ENCODE measurements at places on chromosomes 3 and 15. TPM values are rescaled to one million over a fixed set of nuclear protein-coding genes. Genes with fewer than 3 reads are reported as not detected.
A peak's percentile ranks its signal among the peaks of the same experiment; 100 is the strongest.

DNA sequence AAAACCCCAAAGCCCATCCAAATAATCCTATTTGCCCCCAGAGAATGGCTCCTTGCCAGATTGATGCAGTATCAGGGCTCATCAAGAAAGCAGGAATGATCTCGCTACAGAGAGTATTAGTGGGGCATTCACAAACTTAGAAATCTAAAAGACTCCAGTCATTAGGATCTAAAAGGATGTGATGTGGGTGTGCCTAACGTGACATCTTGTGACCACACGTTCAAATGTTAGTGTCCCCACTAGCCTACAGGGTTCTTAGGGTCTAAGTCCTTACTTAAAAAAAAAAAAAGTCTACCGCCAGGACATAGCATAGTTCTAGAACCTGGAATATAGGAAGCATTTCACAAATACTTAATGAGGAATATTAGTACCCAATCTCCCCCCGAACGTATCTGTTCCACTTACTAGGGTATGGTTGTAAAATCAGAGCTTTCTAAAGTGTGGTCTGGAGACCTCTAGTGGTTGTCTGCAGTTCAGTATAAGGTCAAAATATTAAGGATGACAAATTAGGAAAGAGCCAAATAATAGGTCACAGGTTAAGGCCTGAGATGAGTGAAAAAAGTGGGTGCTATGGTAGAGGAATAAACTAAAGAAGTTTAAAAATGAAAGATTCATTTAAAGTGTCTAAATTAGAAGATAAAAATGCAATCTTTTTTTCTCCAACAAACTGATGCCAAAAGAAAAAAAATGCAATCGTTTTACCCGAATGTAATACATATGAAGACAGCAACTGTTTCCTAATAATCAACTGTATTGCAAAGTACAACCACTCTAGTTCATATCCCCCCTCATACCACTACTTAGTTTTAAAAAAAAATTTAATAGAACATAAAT, 4.2 kb upstream of the CHRM5 start:
- H3K4me1 ChIP-seq = no peaks in the 10 kb centered on the region
- H3K36me3 ChIP-seq = no peaks in the 10 kb centered on the region
- H3K27ac ChIP-seq = no peak overlapping the region
- DNase-seq = no peak
- H3K27me3 ChIP-seq = peaks cover 8% of the 10 kb centered on the region

DNA sequence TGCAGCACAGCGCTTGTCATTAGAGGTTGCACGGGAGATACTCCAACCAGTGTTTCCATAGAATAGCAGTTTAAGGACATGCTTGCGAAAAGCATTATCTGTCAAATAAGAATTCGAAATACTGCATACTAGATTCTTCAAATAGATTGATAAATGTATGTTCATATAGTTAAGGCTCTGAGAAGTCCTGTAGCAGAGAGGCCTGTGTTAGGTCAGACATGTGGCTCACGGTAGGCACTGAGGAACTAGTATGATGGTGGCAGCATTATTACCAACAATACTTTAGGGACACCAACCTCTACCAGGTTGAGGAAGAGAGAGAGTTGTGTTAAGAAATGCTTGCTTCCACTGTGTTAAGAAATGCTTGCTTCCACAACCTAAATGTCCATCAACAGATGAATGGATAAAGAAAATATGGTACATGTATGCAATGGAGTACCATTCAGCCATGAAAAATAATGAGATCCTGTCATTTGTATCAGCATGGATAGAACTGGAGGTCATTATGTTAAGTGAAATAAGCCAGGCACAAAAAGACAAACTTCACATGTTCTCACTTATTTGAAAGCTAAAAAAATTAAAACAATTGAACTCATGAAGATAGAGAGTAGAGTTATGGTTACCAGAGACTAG, 14.9 kb downstream of the MTMR14 start:
- H3K4me3 ChIP-seq = no peak overlapping the region
- H3K4me1 ChIP-seq = peaks cover 1% of the 10 kb centered on the region
- no peak overlapping the region for H3K27ac ChIP-seq
- peaks cover 60% of the 10 kb centered on the region for H3K36me3 ChIP-seq
- no peaks in the 10 kb centered on the region for H3K27me3 ChIP-seq

- H3K36me3 ChIP-seq = peaks cover 1% of the 10 kb centered on the region
- no peak overlapping the region for H3K27ac ChIP-seq
- H3K4me3 ChIP-seq = no peak overlapping the region
- H3K4me1 ChIP-seq = peaks cover 33% of the 10 kb centered on the region
- DNase-seq = no peak
Observed at GRCh38 chr3:30474371-30474770, 132.0 kb upstream of the TGFBR2 start.

- H3K27me3 ChIP-seq = no peaks in the 10 kb centered on the region
- H3K36me3 ChIP-seq = peaks cover 8% of the 10 kb centered on the region
- H3K4me3 ChIP-seq = no peak overlapping the region
Observed at GRCh38 chr3:44954304-44954703, 21.7 kb downstream of the ZDHHC3 start.

DNA sequence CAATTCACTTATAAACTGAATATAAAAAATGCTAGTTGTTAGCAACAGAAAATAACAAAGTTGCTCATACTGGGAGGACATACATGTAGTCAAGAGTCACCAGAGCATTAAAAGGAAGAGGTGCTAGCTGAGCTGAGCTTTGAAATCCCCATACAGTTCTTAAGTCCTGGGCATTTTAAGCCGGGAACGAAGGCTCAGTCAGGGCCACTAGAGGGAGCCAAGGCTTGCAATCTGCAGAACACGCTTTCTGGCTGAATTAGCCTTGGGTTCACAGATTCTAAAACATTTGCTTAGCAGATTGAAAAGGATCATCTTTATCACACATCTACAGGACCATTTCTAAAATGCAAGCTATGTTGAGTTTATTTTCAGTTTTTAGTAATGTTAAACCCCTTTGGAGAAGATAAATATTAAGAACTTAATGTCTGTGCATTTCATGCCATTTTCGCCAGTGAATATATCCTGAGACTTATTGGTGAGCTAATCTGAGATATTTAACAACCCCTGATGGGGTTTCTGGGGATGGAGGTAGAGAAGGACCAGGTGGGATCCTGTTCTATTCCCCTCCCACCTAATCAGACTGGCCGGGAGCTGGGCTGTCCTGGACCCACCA, 26.3 kb upstream of the MNS1 start:
- H3K4me1 ChIP-seq = peaks cover 4% of the 10 kb centered on the region
- peaks cover 11% of the 10 kb centered on the region for H3K27me3 ChIP-seq
- DNase-seq = peak; percentile 87
- H3K4me3 ChIP-seq = no peak overlapping the region
- no peak overlapping the region for H3K27ac ChIP-seq
- H3K36me3 ChIP-seq = no peaks in the 10 kb centered on the region

- peak overlapping the region; percentile 94 for H3K4me3 ChIP-seq
- H3K27ac ChIP-seq = peak overlapping the region; percentile 80
- peaks cover 6% of the 10 kb centered on the region for H3K27me3 ChIP-seq
- peak; percentile 64 for DNase-seq
- H3K36me3 ChIP-seq = peaks cover 16% of the 10 kb centered on the region
Observed at GRCh38 chr3:66497288-66497984, 3.4 kb downstream of the LRIG1 start.

DNA sequence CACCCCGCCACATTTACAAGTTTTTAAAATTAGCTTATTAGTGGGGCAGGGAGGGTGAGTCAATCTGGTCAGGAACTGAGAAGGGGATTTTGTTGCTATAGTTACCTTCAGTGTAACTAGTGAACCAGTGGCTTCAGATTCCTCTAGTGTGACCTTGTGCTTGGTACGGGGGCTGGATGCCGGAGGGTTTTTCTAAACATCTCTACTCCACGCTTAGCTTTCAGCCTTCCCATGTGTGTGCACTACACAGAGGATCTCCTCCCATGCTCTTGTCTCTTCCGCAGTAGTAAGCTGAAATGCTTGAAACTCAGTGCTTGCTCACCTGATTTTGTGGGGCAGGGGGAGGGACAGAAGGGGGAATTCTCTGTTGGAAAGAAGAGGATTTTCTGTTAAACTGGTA, 67.9 kb upstream of the AKAP13 start:
- peaks cover 54% of the 10 kb centered on the region for H3K4me1 ChIP-seq
- no peaks in the 10 kb centered on the region for H3K27me3 ChIP-seq
- H3K36me3 ChIP-seq = peaks cover 2% of the 10 kb centered on the region

DNA sequence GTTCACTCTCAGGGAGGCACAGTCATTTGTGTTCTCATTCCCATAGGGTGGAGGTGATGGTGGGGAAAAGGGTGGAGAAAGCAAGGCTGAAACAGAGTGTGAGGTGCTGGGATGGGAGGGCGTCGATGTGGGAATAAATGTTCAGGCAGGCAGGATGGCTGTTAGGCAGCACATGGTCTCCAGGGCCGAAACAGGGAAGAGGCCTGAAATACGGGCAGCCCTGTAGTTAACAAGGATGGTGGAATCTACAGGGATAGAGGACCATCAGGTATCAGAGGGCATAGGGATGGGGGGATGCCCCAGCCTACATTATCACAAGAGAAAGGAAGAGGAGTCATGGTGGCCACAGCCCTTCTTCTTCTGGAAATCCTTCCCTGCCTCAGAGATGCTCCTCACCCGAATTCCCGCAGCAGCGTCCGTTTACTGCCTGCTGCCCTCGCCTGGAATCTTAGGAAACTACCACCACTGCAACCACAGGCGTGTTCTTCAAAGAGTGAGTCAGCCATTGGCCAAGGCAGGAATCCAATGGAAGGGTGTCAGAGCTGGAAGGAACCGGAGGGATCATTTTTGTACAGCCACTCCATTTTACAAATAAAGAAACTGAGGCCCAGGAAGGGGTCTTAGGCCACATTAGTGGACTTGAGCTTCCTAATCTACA, 49.7 kb upstream of the POMGNT2 start:
- DNase-seq = no peak
- H3K4me1 ChIP-seq = peaks cover 2% of the 10 kb centered on the region
- H3K27ac ChIP-seq = no peak overlapping the region
- H3K36me3 ChIP-seq = no peaks in the 10 kb centered on the region
- no peak overlapping the region for H3K4me3 ChIP-seq

DNA sequence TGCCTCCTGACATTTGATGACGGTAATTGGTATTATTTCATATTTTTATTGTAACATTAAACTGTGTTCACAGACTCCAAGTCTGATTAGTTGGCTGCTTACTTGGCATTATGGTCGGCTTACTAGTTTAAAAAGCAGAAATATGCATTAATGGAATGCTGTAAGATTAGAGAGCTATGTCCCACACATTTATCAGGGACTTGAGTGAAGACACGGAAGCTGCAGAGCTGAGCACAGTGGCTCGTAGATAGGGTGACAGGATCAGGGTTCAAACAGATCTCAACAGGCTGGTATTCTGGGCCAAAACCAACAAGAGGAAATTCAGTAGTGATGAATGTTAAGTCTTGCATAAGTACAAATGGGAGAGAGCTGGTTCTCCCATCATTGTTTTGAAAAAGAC, 113.8 kb downstream of the ADAMTSL3 start:
- H3K36me3 ChIP-seq = no peaks in the 10 kb centered on the region
- H3K27ac ChIP-seq = no peak overlapping the region
- H3K27me3 ChIP-seq = no peaks in the 10 kb centered on the region
- H3K4me1 ChIP-seq = no peaks in the 10 kb centered on the region
- DNase-seq = no peak

- peak overlapping the region; percentile 81 for H3K4me3 ChIP-seq
- peak; percentile 82 for DNase-seq
- H3K27me3 ChIP-seq = no peaks in the 10 kb centered on the region
- peak overlapping the region; percentile 78 for H3K27ac ChIP-seq
Observed at GRCh38 chr15:68298882-68299381, 21.4 kb downstream of the FEM1B start.

- H3K36me3 ChIP-seq = peaks cover 1% of the 10 kb centered on the region
- peaks cover 2% of the 10 kb centered on the region for H3K4me1 ChIP-seq
- H3K4me3 ChIP-seq = no peak overlapping the region
- DNase-seq = peak; percentile 70
Observed at GRCh38 chr3:38646630-38647029, 2.9 kb downstream of the SCN5A start.

- no peak overlapping the region for H3K4me3 ChIP-seq
- H3K27ac ChIP-seq = no peak overlapping the region
- peaks cover 2% of the 10 kb centered on the region for H3K27me3 ChIP-seq
- DNase-seq = no peak
Observed at GRCh38 chr3:31996195-31996594, 14.6 kb downstream of the ZNF860 start.

DNA sequence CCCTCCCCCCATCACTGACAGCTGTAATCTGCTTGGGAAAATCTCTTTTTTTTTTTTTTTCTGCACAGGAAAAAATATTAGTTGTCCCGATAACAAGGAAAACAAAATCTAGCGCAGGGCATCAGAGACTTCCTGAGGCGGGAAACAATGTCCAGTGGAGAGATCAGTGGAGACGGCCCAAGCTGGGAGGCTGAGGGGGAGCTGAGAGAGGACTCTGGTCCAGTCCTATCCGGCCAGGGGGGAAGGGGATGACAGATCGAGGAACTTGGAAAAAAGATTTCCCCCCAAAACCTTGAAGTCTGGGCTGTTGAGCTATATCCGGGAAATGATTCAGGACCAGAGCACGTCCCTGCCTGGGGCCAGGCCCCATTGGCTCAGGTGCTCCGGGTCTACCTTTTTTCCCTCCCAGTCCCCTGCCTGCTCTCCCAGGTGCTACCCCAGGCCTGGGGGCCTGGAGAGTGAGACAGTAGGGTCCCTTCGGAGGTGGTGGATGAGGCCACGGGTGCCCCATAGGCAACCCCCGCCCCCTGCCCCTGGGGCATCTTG, 14.0 kb upstream of the DLL4 start:
- peaks cover 3% of the 10 kb centered on the region for H3K4me1 ChIP-seq
- H3K4me3 ChIP-seq = no peak overlapping the region
- H3K27ac ChIP-seq = no peak overlapping the region
- no peak for DNase-seq

- H3K27ac ChIP-seq = no peak overlapping the region
- peaks cover 76% of the 10 kb centered on the region for H3K27me3 ChIP-seq
- H3K4me3 ChIP-seq = peak overlapping the region; percentile 76
- H3K4me1 ChIP-seq = peaks cover 14% of the 10 kb centered on the region
- no peaks in the 10 kb centered on the region for H3K36me3 ChIP-seq
- DNase-seq = peak; percentile 91
Observed at GRCh38 chr3:138935863-138936740, 10.8 kb downstream of the FOXL2 start.

- H3K36me3 ChIP-seq = no peaks in the 10 kb centered on the region
- H3K4me3 ChIP-seq = no peak overlapping the region
- H3K27ac ChIP-seq = no peak overlapping the region
- peaks cover 14% of the 10 kb centered on the region for H3K27me3 ChIP-seq
- no peaks in the 10 kb centered on the region for H3K4me1 ChIP-seq
Observed at GRCh38 chr3:45367453-45367871, 20.9 kb upstream of the LARS2 start.

GRCh38 chr3:102060814-102061213, 211.5 kb downstream of the NFKBIZ start:
- H3K36me3 ChIP-seq = peaks cover 5% of the 10 kb centered on the region
- H3K4me3 ChIP-seq = no peak overlapping the region
- no peaks in the 10 kb centered on the region for H3K27me3 ChIP-seq
- DNase-seq = no peak

DNA sequence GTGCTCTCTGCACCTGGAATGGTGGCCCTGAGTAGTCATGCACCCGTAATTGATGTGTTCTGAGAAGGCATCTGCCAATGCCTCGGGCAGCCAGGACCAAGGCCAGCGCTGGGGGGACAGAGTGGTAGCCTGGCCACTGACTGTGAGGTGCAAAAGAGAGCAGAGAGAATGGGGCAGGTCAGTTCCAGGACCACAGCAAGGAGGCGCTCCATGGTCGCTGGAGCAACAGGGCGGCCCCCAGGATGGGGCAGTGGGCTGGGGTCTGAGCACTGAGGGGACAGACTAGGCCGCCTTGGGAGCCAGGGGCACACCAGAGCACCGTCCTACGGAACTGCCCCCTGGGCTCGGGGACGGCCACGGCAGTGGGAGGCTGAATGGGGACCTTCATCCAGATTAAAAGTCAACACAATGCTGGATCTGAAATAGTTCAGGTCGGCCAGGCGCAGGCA, 48.3 kb upstream of the IQSEC1 start:
- peaks cover 8% of the 10 kb centered on the region for H3K27me3 ChIP-seq
- H3K27ac ChIP-seq = no peak overlapping the region
- no peak for DNase-seq
- no peaks in the 10 kb centered on the region for H3K36me3 ChIP-seq

The LRRIQ4 gene
- total RNA-seq = 0.09 TPM

The SAMD7 gene
- total RNA-seq = not detected

The TRH gene
- not detected for total RNA-seq

The IQCF5 gene
- total RNA-seq = not detected
